ENCODE measurements at places on chromosomes 3 and 15.

DNA sequence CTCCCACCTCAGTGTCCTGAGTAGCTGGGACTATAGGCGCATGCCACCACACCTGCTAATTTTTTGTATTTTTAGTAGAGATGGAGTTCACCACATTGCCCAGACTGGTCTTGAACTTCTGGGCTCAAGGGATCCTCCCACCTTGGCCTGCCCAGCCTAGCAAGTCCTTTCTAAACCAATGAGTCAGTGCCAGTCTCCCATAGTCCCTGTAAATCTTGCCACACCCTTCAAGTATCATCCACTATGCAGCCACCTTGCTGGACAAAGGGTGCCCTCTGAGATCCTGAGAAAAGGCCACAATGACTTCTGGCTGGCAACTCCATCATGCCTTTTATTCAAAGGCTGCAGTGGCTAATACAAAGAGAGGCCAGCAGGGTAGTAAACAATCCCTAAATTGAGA, 184.0 kb downstream of the ABHD5 start:
- no peak overlapping the region for H3K27ac ChIP-seq
- H3K27me3 ChIP-seq: no peaks in the 10 kb centered on the region

DNA sequence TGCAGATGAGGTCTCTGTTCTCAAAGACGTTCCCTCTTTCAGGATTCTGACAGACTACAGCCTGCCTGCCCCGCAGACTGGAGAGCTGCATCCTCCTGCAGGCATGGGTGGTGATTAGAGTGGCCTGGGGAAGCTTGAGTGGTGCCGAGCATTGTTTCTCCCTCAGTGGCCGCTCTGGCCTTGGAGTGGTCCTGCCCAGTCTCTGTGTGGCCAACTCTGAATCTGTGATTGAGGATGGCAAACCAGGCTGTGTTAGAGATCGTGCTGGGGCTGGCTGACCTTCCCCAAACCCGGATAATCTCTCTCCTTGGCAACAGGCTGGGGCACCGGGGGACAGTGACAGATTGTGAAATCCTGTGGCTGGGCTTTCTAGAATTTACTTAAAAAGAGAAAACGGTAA, 11.0 kb upstream of the ADCY5 start:
- DNase-seq: no peak
- H3K36me3 ChIP-seq: no peaks in the 10 kb centered on the region

- H3K4me1 ChIP-seq: no peaks in the 10 kb centered on the region
- no peaks in the 10 kb centered on the region for H3K36me3 ChIP-seq
- no peak overlapping the region for H3K4me3 ChIP-seq
- DNase-seq: no peak
These were observed 13.5 kb upstream of the APOD start for GRCh38 chr3:195597229-195597628.

DNA sequence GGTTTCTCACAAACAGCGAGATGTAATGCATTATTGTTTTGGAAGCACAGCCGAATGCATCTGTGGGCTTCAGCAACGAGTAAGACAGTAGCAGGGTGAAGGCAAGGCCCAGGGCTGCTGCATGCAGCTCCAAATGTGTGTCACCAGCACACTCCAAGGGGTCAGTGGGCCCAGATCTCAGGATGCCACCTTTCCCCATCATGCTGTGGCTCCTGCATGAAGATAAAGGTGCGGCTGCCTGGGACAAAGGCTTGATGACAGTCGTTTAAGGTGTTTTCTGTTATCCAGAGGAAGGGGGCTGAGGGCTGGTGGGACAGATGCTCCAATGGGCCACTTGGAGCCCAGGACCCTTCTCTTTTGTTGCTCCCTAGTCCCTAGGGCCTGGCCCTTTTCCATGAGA, 13.2 kb downstream of the C3orf22 start:
- no peak for DNase-seq
- no peaks in the 10 kb centered on the region for H3K4me1 ChIP-seq
- peaks cover 25% of the 10 kb centered on the region for H3K27me3 ChIP-seq
- no peaks in the 10 kb centered on the region for H3K36me3 ChIP-seq

DNA sequence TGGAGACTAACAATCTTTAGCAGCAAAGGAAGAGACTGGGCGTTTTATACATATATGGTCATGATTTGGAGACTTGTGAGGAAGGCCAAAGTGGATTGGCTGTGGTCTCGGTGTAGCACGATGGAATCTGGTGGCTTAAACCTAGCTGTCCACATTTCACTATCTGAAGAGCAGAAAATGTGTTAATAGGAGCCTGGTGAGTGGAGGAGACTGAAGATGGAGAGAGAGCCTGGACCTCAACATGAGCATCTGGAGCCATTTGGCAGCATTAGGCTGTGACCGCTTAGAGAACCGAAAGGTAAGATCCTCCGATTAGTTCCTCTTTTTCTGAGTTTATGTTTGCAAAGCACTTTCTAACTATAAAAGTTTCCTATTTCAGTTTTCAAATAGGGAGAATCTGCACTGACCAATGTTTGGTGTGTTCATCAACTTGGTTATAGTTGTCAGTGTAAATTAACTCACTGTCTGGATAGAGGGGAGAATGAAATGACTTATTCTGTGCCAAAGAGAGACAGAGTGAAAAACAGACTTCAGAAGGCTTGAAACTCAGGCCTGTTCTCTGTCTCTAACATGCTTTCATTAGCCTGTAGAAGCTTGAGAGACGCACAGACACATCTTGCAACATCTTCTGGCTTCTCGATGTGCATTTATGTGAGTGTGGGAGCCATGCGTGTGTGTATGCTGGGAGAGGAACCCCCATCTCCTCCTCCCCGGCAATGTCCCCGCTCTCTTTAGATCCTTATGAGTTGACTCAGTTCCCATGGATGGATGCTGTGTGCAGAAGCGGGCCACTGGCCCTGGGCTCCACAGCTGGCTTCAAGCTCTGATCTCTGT, 244.7 kb upstream of the TBL1XR1 start:
- no peak for DNase-seq
- H3K27ac ChIP-seq: no peak overlapping the region
- no peaks in the 10 kb centered on the region for H3K36me3 ChIP-seq
- H3K4me3 ChIP-seq: no peak overlapping the region

GRCh38 chr15:92161039-92161670, 232.5 kb upstream of the ST8SIA2 start:
- no peak overlapping the region for H3K4me3 ChIP-seq
- H3K36me3 ChIP-seq: peaks cover 18% of the 10 kb centered on the region
- DNase-seq: no peak
- H3K27ac ChIP-seq: no peak overlapping the region
- peaks cover 5% of the 10 kb centered on the region for H3K4me1 ChIP-seq

- no peak overlapping the region for H3K27ac ChIP-seq
- DNase-seq: no peak
These were observed 8.4 kb upstream of the ATR start for GRCh38 chr3:142586803-142587406.

GRCh38 chr15:96457841-96458240, 127.3 kb downstream of the NR2F2 start:
- no peaks in the 10 kb centered on the region for H3K36me3 ChIP-seq
- DNase-seq: no peak
- H3K4me3 ChIP-seq: no peak overlapping the region
- no peak overlapping the region for H3K27ac ChIP-seq

DNA sequence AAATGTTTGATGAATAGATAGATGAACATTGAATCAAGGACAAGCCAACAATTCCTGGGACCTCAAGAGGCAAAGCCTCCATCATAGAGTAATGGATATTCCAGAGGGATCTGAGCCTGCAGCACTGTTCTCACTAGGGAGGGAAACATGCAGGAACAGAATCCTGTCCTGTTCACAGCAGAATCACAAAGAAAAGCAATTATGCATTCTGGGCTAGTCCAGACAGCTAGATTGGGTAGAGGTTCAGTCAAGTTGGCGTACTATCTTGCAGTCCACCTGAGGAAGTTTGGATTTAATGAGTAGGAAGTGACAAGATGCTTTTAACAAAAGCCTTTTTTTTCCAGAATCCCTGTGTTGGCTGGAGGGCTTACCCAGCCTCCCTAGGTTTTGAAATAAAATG, 314.5 kb upstream of the SEMA6D start:
- no peak overlapping the region for H3K27ac ChIP-seq
- H3K27me3 ChIP-seq: no peaks in the 10 kb centered on the region
- DNase-seq: no peak
- H3K4me3 ChIP-seq: no peak overlapping the region
- H3K36me3 ChIP-seq: no peaks in the 10 kb centered on the region

- H3K27ac ChIP-seq: no peak overlapping the region
- no peak for DNase-seq
- H3K27me3 ChIP-seq: no peaks in the 10 kb centered on the region
- H3K4me1 ChIP-seq: no peaks in the 10 kb centered on the region
These were observed 30.5 kb downstream of the NEO1 start for GRCh38 chr15:73082812-73083211.

GRCh38 chr3:102181175-102181920, 253.5 kb upstream of the ZPLD1 start:
- no peaks in the 10 kb centered on the region for H3K27me3 ChIP-seq
- no peaks in the 10 kb centered on the region for H3K36me3 ChIP-seq
- no peak for DNase-seq
- H3K4me3 ChIP-seq: no peak overlapping the region
- peaks cover 12% of the 10 kb centered on the region for H3K4me1 ChIP-seq
- no peak overlapping the region for H3K27ac ChIP-seq

DNA sequence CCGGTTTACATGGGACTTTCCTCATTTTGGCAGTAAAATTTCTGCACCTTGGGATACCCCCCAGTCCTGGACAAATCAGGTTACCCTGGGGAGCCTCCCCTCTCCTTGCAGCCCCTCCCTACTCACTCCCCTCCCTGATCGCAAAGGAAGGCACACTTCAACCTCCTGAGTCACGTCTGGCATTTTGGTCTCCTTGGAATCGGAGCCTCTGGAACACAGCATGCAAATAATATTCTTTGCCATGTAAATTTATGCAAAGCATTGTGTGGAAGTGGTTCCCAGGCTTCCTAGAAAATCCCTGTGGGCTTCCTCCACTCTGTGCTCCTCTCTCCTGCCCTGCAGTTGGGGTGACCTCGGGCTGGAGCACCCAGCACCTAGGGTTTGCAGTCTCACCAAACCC, 11.6 kb downstream of the SCN5A start:
- no peak overlapping the region for H3K4me3 ChIP-seq
- H3K4me1 ChIP-seq: no peaks in the 10 kb centered on the region
- no peaks in the 10 kb centered on the region for H3K27me3 ChIP-seq
- DNase-seq: no peak
- H3K27ac ChIP-seq: no peak overlapping the region

GRCh38 chr15:93826790-93827189, 404.6 kb upstream of the MCTP2 start:
- H3K27me3 ChIP-seq: no peaks in the 10 kb centered on the region
- no peak overlapping the region for H3K4me3 ChIP-seq
- H3K27ac ChIP-seq: no peak overlapping the region
- no peak for DNase-seq

DNA sequence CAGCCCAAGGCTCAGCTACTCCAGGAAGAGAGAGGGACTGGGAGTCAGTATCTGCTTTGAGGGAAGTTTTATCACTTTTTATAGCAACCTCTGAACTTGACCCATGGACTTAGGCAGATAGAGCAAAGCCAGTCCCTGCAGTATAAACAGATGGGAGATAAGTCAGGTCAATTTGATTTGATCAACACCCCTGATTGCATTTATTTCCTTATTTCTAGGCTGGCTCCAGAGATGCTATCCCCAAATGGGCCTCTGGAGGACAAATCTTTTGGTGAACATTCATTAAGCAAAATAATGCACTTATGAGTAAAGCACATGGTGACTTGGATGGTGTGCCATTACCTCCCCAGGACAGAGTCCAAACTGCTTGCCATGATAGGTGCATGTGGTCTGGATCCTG, 8.9 kb upstream of the IDH3A start:
- no peaks in the 10 kb centered on the region for H3K4me1 ChIP-seq
- no peaks in the 10 kb centered on the region for H3K36me3 ChIP-seq
- H3K27ac ChIP-seq: no peak overlapping the region
- peaks cover 2% of the 10 kb centered on the region for H3K27me3 ChIP-seq
- no peak overlapping the region for H3K4me3 ChIP-seq

DNA sequence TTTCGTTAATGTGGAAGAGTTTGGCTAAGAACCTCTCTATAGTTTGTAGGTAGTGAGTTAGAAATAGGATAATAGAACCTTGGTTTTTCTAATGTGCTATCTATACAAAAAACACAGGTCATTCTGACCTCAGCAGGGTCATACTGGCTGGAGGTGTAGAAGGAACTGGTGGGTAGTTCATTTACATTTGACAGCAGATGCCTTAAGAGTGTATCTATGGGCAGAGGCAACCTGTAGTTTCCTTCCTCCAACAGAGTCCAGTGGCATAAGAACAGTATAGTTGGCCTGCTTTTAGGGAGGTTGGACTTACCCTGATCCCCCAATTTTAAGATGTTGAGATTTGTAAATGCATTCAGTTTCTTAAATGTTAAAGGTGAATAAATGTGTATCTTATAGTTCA, 152.2 kb downstream of the TCF12 start:
- no peaks in the 10 kb centered on the region for H3K36me3 ChIP-seq
- DNase-seq: no peak
- H3K27me3 ChIP-seq: no peaks in the 10 kb centered on the region
- H3K4me3 ChIP-seq: no peak overlapping the region

DNA sequence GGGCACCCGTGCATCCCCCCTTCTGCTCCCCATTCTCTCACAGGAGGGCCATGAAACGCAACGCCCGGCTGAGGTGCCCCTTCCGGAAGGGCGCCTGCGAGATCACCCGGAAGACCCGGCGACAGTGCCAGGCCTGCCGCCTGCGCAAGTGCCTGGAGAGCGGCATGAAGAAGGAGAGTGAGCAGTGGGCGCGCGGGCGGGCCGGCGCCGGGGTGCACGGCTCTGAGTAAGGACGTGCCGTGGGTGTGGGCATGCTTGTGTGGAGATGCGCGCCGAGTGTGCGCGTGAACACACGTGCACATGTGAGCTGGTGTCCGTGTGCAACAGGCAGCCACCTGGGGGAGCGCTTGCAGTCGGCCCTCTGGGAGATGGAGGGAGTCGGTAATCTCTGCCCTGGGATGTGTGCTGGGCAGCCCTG, 28.1 kb downstream of the NR1I2 start:
- H3K36me3 ChIP-seq: no peaks in the 10 kb centered on the region
- H3K4me1 ChIP-seq: peaks cover 14% of the 10 kb centered on the region
- H3K4me3 ChIP-seq: peak overlapping the region; percentile 68
- peak overlapping the region; percentile 36 for H3K27ac ChIP-seq

GRCh38 chr15:91863621-91864255, 10.2 kb downstream of the SLCO3A1 start:
- H3K4me3 ChIP-seq: no peak overlapping the region
- H3K27me3 ChIP-seq: no peaks in the 10 kb centered on the region
- H3K36me3 ChIP-seq: no peaks in the 10 kb centered on the region
- H3K4me1 ChIP-seq: peaks cover 29% of the 10 kb centered on the region
- DNase-seq: no peak
- no peak overlapping the region for H3K27ac ChIP-seq

DNA sequence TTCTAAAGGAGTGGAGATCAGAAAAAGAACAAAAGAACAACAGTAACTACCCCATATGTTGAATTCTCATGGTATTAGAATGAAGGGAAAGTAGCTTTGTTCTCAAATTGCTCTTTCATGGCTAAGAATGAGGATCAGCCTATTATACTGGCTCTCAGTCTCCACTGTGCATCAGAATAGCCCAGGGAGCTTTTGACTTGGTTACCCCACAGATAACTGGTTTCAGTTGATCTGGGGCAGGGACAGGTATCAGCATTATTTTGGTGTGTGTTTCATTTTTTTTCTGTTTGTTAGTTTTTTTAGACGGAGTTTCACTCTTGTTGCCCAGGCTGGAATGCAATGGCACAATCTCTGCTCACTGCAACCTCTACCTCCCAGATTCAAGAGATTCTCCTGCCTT, 311.7 kb upstream of the TLE3 start:
- DNase-seq: no peak
- peaks cover 3% of the 10 kb centered on the region for H3K27me3 ChIP-seq
- no peak overlapping the region for H3K27ac ChIP-seq
- no peak overlapping the region for H3K4me3 ChIP-seq
- no peaks in the 10 kb centered on the region for H3K36me3 ChIP-seq

GRCh38 chr3:180352261-180352660, 249.7 kb upstream of the TTC14 start:
- no peak overlapping the region for H3K4me3 ChIP-seq
- no peak for DNase-seq
- H3K36me3 ChIP-seq: no peaks in the 10 kb centered on the region
- H3K4me1 ChIP-seq: no peaks in the 10 kb centered on the region
